ENCODE measurements at places on chromosomes 3 and 15.
A peak's percentile ranks its signal among the peaks of the same experiment; 100 is the strongest.

DNA sequence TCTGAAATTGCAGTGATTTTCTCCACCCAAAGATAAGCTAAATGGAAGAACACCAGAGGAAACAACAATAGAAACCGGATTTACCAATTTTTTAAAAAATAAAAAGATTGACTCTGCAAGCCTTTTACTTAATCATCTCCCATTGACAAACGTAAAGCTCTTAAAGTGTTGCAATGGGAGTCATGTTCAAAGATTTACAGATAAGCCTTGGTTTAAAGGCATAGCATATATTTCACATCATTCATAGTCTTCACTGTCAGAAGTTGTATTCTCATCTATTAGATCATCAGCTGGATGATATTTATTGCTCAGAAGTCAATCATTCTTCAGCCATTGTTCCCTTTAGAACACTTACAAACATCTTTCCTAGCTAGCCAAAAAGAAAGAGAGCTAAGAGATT, 397.6 kb downstream of the GBE1 start:
- no peak for DNase-seq

- no peak for DNase-seq
Measured at GRCh38 chr15:69357773-69358771, 56.1 kb upstream of the KIF23 start.

DNA sequence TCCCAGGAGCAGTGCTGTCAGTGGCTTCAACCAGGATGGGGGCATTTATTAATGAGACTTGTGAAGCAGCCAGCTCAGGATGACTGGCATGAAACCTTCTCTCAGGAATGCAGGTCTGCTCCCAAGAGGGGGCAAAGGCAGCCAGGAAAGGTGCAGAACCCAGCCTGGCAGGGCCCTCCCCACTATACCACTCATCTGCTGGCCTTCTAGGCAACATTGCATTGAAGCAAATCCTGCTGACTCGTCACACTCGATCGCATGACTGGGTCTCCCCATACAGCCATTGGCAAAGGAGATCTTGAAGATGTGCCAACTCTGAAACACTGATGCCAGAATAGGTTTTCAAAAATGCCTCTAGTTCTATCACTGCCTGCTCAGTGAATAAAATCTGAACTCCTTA, 65.7 kb upstream of the CMTM7 start:
- DNase-seq = no peak

- peak; percentile 46 for DNase-seq
Measured at GRCh38 chr3:31541089-31541488, 8.4 kb downstream of the STT3B start.

GRCh38 chr15:35215093-35215492, 130.0 kb upstream of the NANOGP8 start:
- no peak for DNase-seq

DNA sequence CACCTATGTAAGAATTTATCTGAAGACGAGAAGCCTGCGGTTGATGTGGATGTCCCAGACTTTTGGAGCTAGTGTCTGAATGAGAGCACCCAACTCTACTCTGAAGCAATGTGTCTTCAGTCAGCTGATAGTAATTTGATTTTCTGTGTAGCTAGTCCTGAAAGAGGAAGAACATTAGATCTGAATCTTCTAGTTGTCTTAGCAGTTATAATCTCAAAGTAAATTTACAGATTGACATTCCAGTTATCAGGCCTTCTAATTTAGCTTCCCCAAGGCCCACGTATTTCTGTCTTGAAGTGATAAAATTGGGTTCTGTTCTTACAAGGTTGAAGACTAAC, 1.5 kb downstream of the TCAIM start:
- DNase-seq = peak; percentile 29

DNA sequence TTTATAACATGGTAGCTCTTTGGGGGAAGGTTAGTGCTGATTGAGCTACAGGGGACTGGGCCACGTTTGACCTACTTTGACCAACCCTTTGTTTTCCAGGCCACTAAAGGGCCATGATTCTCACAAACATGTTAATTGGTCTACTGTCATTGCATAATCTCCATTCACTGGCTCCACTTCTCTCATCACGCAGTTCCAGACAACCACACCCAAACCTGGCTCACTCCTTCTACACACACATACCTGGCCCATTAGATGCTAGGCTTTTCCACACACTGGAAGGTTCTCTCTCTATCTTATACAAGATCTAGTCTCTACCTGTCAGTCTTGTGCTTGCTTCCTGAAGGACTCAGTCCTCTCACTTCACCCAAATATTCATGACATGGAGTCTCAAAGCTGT, 15.9 kb downstream of the TGM5 start:
- DNase-seq = no peak

GRCh38 chr3:150253622-150254021, 154.5 kb upstream of the TSC22D2 start:
- peak; percentile 43 for DNase-seq

GRCh38 chr3:72193771-72194430, 409.0 kb upstream of the PROK2 start:
- DNase-seq = no peak

DNA sequence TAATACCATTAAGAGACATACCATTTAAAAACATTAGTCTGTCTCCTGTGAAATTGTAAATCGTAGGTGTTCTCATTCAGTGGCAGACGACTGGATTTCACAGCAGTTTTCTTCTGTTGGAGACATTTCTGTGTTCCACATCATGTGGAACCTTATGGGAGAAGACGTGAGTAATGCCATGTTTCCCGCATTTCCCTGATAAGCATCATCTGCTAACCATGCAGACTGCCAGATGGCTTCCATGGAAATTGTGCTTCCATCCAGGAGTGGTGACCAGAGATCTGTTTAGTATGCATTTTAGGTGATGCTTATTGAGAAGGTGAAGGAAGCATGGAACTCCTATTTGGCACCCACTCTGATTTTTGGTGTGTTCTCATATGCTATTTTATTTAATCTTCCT, 28.4 kb upstream of the ST3GAL6 start:
- DNase-seq = no peak

DNA sequence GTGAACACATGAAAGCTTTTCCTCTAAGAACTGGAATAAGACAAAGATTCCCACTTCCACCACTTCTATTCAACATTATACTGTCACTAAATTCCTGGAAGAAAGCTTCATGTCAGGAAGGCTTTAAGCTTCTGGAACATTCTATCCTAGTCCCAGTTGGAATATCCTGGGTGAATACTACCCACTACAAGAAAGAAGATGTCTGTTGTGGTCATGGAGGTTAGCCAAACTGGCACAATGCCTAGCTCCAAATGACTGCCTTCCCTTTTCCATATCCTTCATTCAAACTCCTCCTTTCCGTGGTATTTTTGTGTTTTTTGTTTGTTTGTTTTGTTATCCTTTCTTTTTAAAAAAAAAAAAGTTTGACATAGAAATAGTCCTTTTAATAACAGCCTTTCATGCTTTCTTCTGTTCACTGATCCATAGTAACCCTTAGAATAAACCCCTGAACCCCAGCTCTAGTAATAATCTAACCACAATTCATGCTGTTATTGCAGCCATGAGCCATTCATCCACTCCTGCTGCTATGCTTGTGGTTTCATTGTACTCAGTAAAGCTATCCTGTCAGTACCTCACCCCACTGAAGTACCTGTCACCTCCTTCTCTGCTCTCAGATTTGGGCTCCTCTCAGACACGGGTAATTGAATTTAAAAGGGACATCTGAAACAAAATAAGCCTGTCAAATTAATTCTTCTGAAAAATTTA, 447.5 kb downstream of the IGSF11 start:
- DNase-seq = no peak

DNA sequence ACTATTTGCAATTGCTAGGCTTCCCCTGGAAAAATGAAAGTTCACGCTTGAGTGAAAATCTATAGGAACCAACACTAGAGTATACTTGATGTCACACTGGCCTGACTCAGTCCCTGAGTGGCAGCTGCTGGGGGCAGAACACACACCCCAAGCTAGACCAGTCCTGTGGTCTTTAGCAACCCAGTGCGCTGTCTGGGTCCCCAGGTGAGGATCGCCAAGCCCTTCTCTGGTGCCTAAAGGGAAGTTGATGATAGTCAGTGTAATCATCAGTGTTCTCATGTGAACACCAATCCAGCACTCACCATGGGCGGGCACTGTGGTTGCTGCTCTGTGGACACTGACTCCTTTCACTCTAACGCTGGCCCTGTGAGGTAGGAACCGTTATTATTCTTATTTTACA, 11.2 kb downstream of the ALDH1A3 start:
- no peak for DNase-seq

- DNase-seq = no peak
Measured at GRCh38 chr3:94896994-94897393, 834.1 kb downstream of the NSUN3 start.

- DNase-seq = no peak
Measured at GRCh38 chr3:137008976-137009375, 51.2 kb downstream of the IL20RB start.

GRCh38 chr15:70102827-70103226, 5.1 kb upstream of the TLE3 start:
- no peak for DNase-seq

DNA sequence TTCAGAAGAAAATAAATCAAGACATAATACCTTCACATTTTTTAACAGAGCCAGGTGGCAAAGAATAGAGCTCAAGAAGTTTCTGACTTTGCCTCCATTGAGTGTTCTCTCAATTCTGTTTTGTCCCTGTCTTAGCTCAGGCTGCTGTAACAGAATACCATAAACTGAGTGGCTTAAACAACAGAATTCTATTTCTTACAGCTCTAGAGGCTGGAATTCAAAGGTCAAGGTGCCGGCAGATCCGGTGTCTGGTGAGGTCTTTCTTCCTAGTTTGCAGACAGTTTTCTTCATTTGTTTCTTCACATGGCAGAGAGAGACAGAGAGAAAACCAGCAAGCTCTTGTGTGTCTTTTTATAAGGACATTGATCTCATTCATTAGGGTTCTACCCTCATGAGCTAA, 25.6 kb downstream of the IQCH start:
- DNase-seq = no peak

GRCh38 chr15:58457466-58457965, 25.7 kb downstream of the LIPC start:
- DNase-seq = peak; percentile 96

- peak; percentile 82 for DNase-seq
Measured at GRCh38 chr15:51837792-51838251, 8.4 kb downstream of the TMOD3 start.

- DNase-seq = no peak
Measured at GRCh38 chr3:177346878-177347277, 149.6 kb upstream of the TBL1XR1 start.

GRCh38 chr3:8154617-8155016, 347.0 kb upstream of the LMCD1 start:
- no peak for DNase-seq

- DNase-seq = no peak
Measured at GRCh38 chr3:71303627-71304200, 279.8 kb downstream of the FOXP1 start.

GRCh38 chr3:167887096-167887495, 151.6 kb downstream of the SERPINI1 start:
- no peak for DNase-seq

GRCh38 chr15:73756947-73757513, 3.9 kb upstream of the INSYN1 start:
- DNase-seq = no peak

DNA sequence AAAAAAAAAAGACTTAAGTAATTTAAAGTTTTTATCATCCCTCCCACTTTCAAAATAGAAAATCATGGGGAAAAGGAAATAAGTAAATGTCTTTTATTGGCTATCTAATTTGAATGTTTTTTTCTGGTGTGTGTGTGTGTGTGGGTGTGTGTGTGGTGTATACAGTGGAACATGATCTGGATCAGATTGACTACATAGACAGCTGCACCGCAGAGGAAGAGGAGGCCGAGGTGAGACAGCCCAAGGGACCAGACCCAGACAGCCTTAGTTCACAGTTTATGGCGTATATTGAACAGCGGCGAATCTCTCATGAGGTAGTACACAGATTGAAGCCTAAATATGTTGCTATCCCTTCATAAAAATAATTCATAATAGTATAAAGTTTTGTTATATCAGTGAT, 44.5 kb downstream of the LRCH3 start:
- no peak for DNase-seq

DNA sequence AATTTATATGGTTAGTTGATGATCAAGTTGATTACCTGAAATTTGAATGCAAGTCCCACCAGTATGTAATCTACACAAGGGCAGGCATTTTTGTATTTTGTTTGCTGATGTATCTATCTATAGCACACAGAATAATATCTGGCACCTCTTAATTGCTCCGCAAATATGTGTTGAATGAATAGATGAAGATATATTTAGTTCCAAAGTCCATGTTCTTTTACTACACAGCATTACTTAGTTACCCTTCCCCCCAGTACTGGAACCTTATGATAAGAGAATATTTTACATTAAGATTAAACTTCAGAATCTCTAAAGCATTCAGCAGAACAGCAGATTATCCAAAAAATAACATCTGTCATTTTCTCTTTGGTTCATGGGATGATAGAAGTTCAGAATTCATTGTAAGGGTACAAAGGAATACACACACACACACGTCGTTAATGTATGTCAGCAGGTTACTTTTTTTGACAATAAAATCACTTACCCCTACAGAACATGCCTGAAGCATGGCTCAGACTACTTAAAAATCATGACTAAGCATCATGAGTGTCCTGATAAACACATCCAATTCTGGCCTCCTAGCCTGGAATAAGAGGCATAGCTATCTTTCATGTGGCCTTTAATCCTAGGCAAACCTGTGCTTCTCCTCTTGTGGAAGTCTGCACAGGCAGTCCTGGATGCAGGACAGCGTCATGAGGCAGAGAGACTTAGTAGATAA, 148.9 kb upstream of the TBC1D5 start:
- DNase-seq = no peak

GRCh38 chr3:23810343-23811184, 4.8 kb downstream of the UBE2E1 start:
- DNase-seq = no peak

- no peak for DNase-seq
Measured at GRCh38 chr3:133877221-133877620, 18.5 kb downstream of the RAB6B start.

DNA sequence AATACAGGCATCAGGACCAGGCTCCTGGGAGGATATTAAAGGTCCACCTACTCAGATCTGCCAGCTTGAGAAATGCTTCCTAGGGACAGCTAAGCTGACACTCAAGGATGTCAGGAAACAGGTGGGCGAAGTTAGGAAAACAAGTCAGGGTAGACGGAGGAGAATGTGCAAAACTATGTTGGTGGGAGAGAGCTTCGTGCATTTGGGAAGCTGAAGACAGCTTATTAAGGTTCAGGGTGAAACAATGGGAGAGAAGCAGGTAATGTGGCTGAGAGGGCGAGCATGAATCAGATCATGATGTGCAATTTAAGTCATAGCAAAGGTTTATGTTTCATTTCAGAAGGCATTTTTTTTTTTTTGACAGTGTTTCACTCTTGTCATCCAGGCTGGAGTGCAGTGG, 297.2 kb upstream of the ATP10A start:
- DNase-seq = no peak

DNA sequence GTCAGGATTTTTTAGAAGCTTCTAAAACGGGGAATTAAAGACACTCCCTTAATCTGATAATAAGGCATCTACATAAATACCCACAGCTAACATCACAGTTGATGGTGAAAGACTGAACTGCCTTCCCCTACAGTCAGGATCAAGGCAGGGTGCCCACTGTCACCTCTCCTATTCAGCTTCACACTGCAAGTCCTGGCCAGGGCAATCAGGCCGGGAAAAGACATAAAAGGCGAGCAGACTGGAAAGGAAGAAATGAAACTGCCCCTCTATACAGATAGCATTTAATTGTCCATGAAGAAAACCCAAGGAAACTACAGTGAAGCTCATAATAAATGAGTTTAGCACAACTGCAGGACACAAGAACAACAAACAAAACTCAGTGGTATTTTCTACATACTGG, 61.7 kb downstream of the HERC2 start:
- DNase-seq = no peak

GRCh38 chr15:65077981-65078352, 1.4 kb downstream of the KBTBD13 start:
- peak; percentile 32 for DNase-seq
